ENCODE measurements at places on chromosomes 5 and 9. TPM values are rescaled to one million over a fixed set of nuclear protein-coding genes. Genes with fewer than 3 reads are reported as not detected.

The MAMDC2 gene
- not detected for total RNA-seq

The LCN12 gene
- not detected for total RNA-seq

DNA sequence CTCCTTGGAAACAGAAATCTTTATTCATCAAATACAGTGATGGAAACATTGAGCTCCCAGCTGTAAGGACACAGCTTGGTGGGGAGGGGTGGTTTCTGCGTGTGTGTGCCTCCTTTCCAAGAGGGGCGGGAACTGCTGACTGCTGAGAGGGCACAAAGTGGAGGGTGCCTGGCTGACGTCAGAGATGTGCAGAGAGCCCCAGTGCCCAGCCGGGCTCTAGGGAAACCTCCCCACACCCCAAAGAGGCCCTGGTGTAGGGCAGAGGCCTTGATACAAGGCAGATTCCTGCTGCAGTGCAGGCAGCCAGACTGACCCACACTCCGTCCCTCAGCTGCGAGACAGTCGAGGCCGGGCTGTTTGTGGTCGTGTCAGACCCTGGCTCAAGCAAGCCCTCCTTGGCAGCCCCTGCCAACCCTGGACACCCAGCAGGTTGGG is 191.0 kb downstream of the CACNA1B start:
- no peak overlapping the region for H3K27ac ChIP-seq
- H3K36me3 ChIP-seq = no peaks in the 10 kb centered on the region
- H3K4me1 ChIP-seq = no peaks in the 10 kb centered on the region
- H3K4me3 ChIP-seq = no peak overlapping the region

- no peaks in the 10 kb centered on the region for H3K36me3 ChIP-seq
- no peaks in the 10 kb centered on the region for H3K27me3 ChIP-seq
- H3K4me1 ChIP-seq = peaks cover 10% of the 10 kb centered on the region
- H3K4me3 ChIP-seq = no peak overlapping the region
Observed at GRCh38 chr9:115237385-115237998, 119.5 kb upstream of the TNC start.

GRCh38 chr5:102099766-102100331 is 196.2 kb downstream of the SLCO4C1 start:
- no peak overlapping the region for H3K27ac ChIP-seq
- no peaks in the 10 kb centered on the region for H3K36me3 ChIP-seq
- H3K4me1 ChIP-seq = no peaks in the 10 kb centered on the region
- H3K27me3 ChIP-seq = no peaks in the 10 kb centered on the region
- no peak for DNase-seq

- no peak overlapping the region for H3K27ac ChIP-seq
- no peak for DNase-seq
- H3K4me3 ChIP-seq = no peak overlapping the region
- H3K4me1 ChIP-seq = no peaks in the 10 kb centered on the region
Observed at GRCh38 chr5:56601641-56602071, 213.7 kb upstream of the MAP3K1 start.

- H3K27me3 ChIP-seq = no peaks in the 10 kb centered on the region
- DNase-seq = peak; percentile 47
- H3K4me3 ChIP-seq = no peak overlapping the region
Observed at GRCh38 chr9:3436629-3437420, 89.0 kb downstream of the RFX3 start.
